ENCODE measurements at places on chromosomes 11 and 22.

GRCh38 chr22:44330744-44331660, 18.3 kb upstream of the SHISAL1 start:
- no peak for DNase-seq
- H3K36me3 ChIP-seq: no peaks in the 10 kb centered on the region
- no peak overlapping the region for H3K27ac ChIP-seq
- H3K4me1 ChIP-seq: peaks cover 5% of the 10 kb centered on the region
- H3K4me3 ChIP-seq: no peak overlapping the region
- peaks cover 6% of the 10 kb centered on the region for H3K27me3 ChIP-seq

- H3K4me1 ChIP-seq: no peaks in the 10 kb centered on the region
- no peak overlapping the region for H3K27ac ChIP-seq
- no peaks in the 10 kb centered on the region for H3K36me3 ChIP-seq
Observed at GRCh38 chr11:86475027-86475426, 100.3 kb downstream of the CCDC81 start.

GRCh38 chr22:30397656-30398635, 1.1 kb downstream of the SEC14L2 start:
- peaks cover 24% of the 10 kb centered on the region for H3K36me3 ChIP-seq
- DNase-seq: peak; percentile 33
- H3K4me3 ChIP-seq: peak overlapping the region; percentile 56
- H3K27ac ChIP-seq: peak overlapping the region; percentile 74
- peaks cover 48% of the 10 kb centered on the region for H3K4me1 ChIP-seq
- H3K27me3 ChIP-seq: no peaks in the 10 kb centered on the region

DNA sequence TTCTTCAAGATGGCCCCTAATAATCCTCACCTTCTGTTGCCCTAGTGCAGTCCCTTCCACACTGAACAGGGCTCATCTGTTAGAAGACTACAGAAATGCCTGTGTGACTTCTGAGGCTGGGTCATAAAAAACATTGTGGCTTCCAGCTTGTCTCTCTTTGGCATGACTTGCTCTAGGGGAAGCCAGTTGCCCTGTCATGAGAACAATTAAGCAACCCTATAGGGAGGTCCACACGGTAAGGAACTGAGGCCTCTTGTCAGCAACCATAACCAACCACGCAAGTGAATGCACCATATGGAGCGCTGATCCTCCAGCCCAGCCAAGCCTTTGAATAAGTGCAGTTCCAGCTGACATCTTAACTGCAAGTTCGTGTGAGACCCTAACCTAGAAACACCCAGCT, 2.6 kb downstream of the LIPT2 start:
- peaks cover 19% of the 10 kb centered on the region for H3K4me1 ChIP-seq
- H3K27ac ChIP-seq: no peak overlapping the region
- no peak for DNase-seq
- H3K4me3 ChIP-seq: no peak overlapping the region
- H3K36me3 ChIP-seq: no peaks in the 10 kb centered on the region

DNA sequence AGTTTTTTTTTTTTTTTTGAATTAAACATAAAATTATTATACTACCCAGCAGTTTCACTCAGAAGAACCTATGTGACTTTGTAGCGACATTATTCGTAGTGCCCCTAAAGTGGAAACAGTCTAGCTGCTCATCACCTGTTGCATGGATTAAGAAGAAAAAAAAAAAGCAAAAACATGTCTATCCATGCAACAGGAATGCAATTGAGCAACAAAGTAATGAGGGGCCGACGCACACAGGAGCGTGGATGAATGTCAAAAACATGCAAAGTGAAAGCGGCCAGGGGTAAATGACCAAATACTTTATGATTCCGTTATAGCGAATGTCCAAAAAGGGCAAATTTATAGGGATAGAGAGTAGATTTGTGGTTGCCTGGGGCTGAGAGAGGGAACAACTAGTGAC, 16.3 kb downstream of the MYO18B start:
- no peak overlapping the region for H3K4me3 ChIP-seq
- no peaks in the 10 kb centered on the region for H3K36me3 ChIP-seq
- no peak overlapping the region for H3K27ac ChIP-seq

DNA sequence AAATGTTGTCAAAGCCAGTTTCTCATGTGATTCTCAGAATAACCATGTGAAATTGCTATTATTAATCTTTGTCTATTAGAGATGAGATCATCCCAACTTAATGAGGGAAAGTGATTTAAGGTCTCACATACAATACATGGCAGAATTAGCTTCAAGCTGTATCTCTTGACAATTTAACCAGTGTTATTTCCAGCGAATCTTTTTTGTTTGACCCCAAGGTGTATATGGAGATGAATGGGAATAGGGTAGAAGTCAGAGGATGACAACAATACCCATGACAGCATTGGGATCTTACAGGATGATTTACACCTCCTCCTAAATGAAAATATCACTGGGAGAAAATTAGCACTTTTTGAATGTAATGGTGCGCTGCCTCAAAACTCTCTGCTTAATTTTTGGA, 290.8 kb upstream of the LUZP2 start:
- no peak overlapping the region for H3K4me3 ChIP-seq
- no peaks in the 10 kb centered on the region for H3K27me3 ChIP-seq
- no peak overlapping the region for H3K27ac ChIP-seq
- no peaks in the 10 kb centered on the region for H3K4me1 ChIP-seq

GRCh38 chr22:26377170-26377830, 51.8 kb upstream of the ASPHD2 start:
- H3K36me3 ChIP-seq: no peaks in the 10 kb centered on the region
- DNase-seq: peak; percentile 9

DNA sequence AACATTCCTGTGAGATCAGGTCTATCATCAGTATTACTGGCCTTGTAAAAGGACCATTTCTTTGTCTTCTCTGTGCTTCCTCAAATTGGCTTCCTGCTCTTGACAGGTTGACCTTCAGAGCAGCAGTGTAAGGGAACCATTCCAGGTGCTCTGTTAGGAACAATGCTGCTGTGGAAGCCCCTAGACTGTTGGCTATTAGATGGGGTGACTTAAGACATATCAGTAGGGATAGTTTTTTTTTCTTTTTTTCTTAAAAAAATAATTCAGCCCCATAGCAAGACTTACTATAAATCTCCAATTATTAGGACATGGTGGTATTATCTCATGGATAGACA, 37.6 kb downstream of the COA4 start:
- DNase-seq: no peak
- H3K4me1 ChIP-seq: no peaks in the 10 kb centered on the region
- H3K27me3 ChIP-seq: no peaks in the 10 kb centered on the region
- no peak overlapping the region for H3K4me3 ChIP-seq
- H3K36me3 ChIP-seq: peaks cover 19% of the 10 kb centered on the region

DNA sequence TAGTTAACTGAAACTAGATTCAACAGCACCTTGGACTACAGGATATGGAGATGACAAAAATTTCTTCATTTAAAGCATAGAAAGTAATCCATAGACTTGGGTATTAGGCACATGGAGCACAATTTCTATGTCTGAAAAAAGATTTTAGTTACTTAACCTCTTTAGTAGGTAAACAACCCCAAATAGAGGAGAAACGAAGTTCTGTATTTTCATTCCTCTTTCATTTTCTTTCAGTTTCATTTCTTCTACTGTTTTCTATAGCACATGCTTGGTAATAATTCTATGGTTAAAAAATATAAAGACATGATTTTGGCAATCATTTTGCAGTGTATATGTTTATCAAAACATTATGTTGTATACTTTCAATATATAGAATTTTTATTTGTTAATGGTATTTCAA, 99.5 kb downstream of the CASP12 start:
- no peaks in the 10 kb centered on the region for H3K36me3 ChIP-seq
- peak overlapping the region; percentile 88 for H3K27ac ChIP-seq
- no peak for DNase-seq
- H3K4me3 ChIP-seq: peak overlapping the region; percentile 4
- H3K4me1 ChIP-seq: peaks cover 30% of the 10 kb centered on the region

GRCh38 chr11:72307439-72307838, 63.5 kb upstream of the PHOX2A start:
- no peaks in the 10 kb centered on the region for H3K4me1 ChIP-seq
- H3K4me3 ChIP-seq: no peak overlapping the region
- DNase-seq: no peak
- H3K27ac ChIP-seq: no peak overlapping the region

DNA sequence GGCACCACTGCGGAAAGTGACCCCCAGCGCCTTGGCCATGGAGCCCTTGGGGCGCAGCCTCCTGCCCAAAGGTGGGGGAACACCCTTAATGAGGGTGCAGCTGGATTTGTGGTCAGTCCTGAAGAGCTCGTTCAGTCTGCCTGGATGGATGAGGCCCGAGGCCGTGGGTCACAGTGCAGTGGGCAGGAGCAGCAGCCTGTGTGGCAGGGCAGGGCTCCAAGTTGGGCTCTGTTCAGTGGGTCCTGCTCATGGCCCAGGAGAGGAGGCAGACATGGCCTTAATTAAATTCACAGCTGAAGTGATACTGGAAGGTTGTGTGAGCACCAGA, 33.3 kb downstream of the FAM83F start:
- H3K27ac ChIP-seq: no peak overlapping the region
- no peaks in the 10 kb centered on the region for H3K36me3 ChIP-seq
- H3K27me3 ChIP-seq: no peaks in the 10 kb centered on the region
- H3K4me3 ChIP-seq: no peak overlapping the region
- H3K4me1 ChIP-seq: peaks cover 35% of the 10 kb centered on the region

DNA sequence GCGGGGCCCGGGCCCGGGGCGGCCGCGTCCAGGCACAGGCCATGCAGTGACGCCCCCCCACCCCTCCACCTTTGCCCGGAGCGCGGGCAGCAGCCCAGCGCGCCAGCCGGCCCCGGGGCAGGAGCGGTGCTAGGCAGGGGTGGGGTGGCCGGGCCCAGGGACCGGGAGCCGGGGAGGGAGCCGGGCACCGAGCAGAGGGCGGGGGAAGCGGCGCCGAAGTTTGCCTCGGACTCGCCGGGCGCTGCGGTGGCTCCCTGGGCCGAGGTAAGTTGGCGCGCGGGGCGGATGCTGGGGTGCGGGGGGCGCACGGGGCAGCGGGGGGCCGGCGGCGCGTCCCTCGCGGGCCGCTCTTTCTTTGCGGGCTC, 332 bp downstream of the TEAD1 start:
- H3K27me3 ChIP-seq: peaks cover 21% of the 10 kb centered on the region
- H3K4me3 ChIP-seq: no peak overlapping the region
- no peak for DNase-seq
- H3K36me3 ChIP-seq: no peaks in the 10 kb centered on the region

DNA sequence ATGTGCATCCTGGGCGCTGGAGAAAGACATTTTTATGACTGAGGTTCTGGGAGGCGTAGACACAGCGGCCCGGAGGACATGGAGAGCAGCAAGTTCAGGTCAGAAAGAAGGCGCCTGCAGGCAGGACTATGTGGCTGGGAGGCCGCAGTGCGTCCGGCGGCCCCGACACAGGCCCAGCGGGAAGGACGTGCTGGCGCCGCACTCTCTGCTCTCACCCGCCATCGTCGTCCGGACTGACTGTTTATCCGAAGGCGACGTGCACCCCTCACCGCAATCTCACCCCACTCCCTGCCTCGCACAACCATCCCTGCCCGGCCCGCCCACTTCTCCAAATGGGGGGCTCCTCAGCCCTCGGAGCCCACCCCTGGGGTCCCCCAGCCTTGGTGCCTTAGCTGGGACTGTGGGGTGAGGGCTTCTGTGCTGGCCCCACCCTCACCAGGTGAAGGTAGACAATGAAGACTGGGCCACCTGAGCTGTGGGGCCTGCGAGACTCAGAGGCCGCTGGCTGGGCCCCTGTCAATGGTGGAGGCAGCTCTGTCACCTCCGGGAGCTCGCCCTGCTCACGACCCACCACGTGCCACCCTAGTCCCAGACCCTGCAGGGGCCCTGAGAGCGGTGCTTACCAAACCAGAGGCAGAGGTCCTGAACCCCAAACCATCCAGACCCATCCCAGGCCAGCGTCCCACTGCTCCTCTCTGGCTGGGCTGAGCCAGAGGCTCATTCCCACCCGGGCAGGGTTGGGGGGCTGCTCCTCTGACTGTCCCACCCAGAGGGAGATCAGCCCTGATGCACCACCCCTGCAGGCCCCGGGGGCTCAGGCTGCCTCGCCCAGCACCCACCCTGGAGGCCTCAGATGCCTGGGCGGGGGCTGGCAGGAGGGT, 16.2 kb upstream of the MUC5B start:
- no peaks in the 10 kb centered on the region for H3K27me3 ChIP-seq
- H3K36me3 ChIP-seq: no peaks in the 10 kb centered on the region
- no peak for DNase-seq
- no peak overlapping the region for H3K4me3 ChIP-seq
- H3K4me1 ChIP-seq: no peaks in the 10 kb centered on the region

- H3K27ac ChIP-seq: no peak overlapping the region
- no peak overlapping the region for H3K4me3 ChIP-seq
- H3K4me1 ChIP-seq: peaks cover 4% of the 10 kb centered on the region
- no peak for DNase-seq
- H3K36me3 ChIP-seq: peaks cover 81% of the 10 kb centered on the region
Observed at GRCh38 chr22:20940904-20941385, 23.7 kb downstream of the CRKL start.

GRCh38 chr11:73380331-73380730, 4.1 kb downstream of the RELT start:
- H3K4me3 ChIP-seq: no peak overlapping the region
- H3K4me1 ChIP-seq: peaks cover 66% of the 10 kb centered on the region
- no peak for DNase-seq
- H3K27ac ChIP-seq: no peak overlapping the region
- no peaks in the 10 kb centered on the region for H3K27me3 ChIP-seq
- peaks cover 18% of the 10 kb centered on the region for H3K36me3 ChIP-seq

Data from DND-41 (cell line).